ENCODE measurements at places on chromosomes 11 and 22.

- DNase-seq: peak; percentile 74
Measured at GRCh38 chr11:70908223-70908622, 344.2 kb downstream of the SHANK2 start.

DNA sequence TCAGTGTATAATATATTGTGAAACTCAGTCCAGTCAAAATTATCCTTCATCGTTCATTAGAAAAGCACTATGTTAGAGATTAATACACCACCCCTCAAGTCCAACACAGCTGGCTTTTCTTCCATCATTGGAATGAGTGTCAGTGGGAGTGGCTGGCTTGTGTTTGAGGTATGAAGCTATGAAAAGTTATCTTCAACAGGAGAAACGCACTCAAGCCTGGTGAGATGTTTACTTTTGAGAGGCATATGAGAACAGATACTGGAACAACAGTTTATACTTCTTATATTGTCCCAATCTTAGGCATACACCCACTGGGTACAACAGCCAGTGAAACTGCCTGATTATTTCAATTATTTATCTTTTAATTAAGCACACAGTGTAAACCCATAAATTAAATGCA is 34.3 kb downstream of the PLEKHB1 start:
- DNase-seq: no peak

DNA sequence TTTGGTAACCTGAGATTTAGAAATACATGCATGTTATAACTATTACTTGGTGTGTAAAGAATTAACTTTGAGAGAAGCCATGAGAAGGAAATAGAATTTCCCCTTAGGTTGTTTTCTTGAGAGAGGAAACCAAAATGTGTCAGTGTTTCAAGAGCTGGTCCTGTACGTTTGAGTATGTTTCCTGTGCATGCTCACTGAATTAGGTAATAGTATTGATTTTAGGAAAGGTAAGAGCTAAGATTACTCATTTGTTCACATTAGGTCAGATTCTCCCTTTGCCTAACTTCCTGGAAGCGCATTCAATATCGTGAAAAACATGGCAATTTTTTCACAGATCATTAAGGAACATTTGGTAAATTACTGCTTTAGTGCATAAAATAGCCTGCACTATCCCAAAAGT is 49.3 kb upstream of the RDX start:
- no peak for DNase-seq

DNA sequence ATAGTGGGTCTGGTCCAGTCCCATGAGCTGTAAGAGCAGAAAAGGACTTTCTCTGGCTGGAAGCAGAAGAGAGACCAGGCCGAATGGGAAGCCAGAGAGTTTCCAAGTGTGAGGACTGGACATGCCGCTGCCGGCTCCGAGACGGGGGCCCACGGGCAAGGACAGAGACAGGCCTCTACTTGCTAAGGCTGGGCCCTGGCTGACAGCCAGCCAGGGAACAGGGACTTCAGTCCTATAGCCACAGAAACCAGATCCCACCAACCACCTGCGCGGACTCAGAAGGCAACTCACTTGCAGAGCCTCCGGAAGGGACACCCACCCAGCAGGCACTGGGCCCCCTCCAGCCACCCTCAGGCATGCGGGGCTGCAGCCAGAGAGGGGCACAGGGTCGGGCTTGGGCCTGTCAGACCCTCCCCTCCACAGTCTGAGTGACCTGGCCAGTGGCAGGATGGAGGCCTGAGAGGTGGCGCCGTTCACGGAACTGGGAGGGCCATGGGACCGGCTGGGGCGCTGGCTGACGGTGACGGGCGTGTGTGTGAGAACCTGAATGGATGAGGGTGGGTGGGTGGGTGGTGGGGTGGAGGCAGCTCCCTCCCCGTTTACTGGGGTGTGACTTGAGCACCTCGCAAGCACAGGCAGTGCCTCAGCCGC is 47.8 kb upstream of the A4GALT start:
- DNase-seq: no peak

GRCh38 chr11:19200410-19201201 is 1.2 kb downstream of the CSRP3 start:
- peak; percentile 76 for DNase-seq

DNA sequence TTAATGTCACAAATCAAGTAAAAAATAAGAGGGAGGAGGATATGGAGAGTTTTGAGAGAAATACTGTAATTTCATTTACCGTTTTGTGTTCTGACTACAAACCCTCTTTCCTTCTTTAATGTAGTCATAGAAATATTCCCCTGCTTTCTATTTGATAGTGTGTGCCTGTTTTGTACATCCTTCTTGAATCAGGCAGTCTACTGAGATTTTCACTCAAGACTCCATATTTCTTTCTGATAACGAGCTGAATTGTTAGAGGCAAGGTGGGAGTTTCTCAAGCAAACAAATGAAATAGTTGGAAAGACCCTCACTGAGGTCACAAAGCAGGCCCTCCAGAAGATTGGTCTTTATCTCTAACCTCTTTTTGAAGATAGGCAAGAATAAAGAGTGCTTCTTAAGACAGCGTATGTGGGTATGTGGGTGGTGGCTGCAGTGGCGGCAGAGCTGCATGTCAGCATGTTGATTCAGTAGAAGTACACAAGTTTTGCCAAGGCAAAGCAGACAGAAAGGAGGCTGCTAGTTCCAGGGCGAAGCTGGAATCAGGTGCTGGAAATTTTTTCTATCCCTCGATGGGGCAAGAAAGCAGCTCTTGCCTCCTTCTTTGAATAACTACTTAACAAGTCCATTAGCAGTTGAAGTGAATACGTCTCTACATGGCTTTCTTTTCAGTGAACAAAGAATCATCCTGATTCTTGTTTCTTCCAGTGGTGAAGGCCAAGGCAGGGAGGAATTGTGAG is 164.2 kb downstream of the FAM76B start:
- DNase-seq: no peak

- DNase-seq: peak; percentile 72
Measured at GRCh38 chr22:45284705-45285262, at the start of gene UPK3A. Gene UPK3A (plus strand): TSS chr22:45284949. CDS start chr22:45285014, 65 bp downstream.
